Trophoblast cell (in vitro differentiated cells and primary cell): ENCODE measurements at places on chromosomes 1 and 21.

DNA sequence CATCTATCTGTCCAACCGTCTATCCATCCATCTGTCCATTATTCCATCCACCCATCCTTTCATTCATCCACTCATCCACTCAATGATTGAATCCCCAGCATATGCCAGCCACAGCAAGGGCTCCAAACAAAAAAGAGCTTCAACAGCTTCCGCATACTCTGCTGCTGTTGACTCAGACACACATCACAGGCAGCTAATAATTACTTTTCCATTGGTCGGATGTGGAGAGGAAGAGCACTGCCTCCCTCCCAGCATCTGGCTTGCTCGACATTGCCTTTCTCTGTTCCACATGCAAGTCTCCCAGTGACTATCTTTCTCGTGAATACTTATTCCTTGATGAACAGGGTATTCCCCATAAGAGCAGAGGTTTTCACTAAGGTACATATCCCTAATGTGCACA lies 176.5 kb downstream of the HIVEP3 start:
- no peaks in the 10 kb centered on the region for H3K36me3 ChIP-seq
- H3K4me1 ChIP-seq = no peaks in the 10 kb centered on the region
- no peak overlapping the region for H3K4me3 ChIP-seq
- H3K27me3 ChIP-seq = no peaks in the 10 kb centered on the region

DNA sequence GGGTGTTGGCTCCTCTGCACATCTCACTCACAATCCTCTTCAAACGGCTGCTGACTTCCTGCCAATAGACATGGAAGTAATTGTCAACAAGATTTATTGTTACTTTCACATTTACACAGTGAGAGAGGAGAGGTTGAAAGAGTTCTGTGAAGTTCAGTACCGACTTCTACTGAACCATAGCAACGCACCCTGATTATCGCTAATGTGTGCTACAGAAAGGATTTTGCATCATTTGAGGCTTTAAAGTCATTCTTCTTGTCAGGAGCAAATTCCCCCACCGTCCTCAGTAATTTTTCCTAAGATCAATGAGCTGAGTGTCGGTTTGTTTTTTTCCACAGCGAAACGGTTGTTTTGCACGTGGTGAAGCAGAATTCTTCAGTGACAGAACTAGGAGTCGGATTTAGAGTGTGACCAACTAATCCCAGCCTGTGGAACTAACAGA lies 361.0 kb downstream of the ADGRL2 start:
- no peaks in the 10 kb centered on the region for H3K36me3 ChIP-seq
- H3K4me3 ChIP-seq = no peak overlapping the region
- no peaks in the 10 kb centered on the region for H3K4me1 ChIP-seq
- H3K27me3 ChIP-seq = no peaks in the 10 kb centered on the region
- H3K27ac ChIP-seq = no peak overlapping the region
- no peak for DNase-seq

GRCh38 chr1:92994105-92994712 lies 32.9 kb upstream of the DIPK1A start:
- peaks cover 3% of the 10 kb centered on the region for H3K4me1 ChIP-seq
- no peaks in the 10 kb centered on the region for H3K36me3 ChIP-seq
- H3K4me3 ChIP-seq = no peak overlapping the region
- H3K27me3 ChIP-seq = no peaks in the 10 kb centered on the region
- peak; percentile 94 for DNase-seq
- no peak overlapping the region for H3K27ac ChIP-seq

DNA sequence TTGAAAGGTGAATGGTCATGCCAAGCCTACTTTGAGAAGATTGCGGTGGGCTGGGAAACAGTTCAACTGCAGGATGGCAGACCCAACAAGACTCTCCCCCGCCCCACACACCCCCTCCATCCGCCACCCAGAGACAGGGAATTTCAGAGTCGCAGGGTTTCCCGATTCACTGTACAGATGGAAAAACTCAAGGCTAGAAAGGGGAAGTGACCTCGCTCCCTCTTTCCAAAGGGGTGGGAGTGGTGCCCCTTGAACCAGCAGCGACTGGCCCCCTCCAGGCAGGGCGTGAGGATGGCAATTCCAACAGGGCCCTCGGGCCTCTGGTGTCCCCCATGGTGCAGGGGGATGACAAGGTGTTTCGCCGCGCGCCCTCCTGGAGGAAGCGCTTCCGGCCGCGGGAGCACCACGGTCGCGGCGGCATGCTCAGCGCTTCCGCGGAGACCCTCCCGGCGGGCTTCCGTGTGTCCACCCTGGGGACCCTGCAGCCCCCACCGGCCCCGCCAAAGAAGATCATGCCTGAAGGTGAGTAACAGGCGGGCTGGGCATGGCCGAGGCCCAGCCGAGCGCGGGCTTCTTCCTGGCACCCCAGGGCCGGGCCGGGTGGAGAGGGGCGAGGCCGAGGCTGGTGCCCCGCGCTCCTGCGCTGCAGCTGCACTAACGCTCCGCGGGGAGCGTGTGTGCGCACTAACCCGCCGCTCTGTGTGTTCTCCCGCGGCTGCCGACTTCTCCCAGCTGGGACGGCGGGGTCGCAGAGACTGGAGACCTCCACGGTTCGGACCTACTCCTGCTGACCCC lies 10.4 kb downstream of the MYOG start:
- H3K4me1 ChIP-seq = peaks cover 4% of the 10 kb centered on the region
- H3K27ac ChIP-seq = no peak overlapping the region
- no peaks in the 10 kb centered on the region for H3K36me3 ChIP-seq
- no peak for DNase-seq
- peaks cover 21% of the 10 kb centered on the region for H3K27me3 ChIP-seq

DNA sequence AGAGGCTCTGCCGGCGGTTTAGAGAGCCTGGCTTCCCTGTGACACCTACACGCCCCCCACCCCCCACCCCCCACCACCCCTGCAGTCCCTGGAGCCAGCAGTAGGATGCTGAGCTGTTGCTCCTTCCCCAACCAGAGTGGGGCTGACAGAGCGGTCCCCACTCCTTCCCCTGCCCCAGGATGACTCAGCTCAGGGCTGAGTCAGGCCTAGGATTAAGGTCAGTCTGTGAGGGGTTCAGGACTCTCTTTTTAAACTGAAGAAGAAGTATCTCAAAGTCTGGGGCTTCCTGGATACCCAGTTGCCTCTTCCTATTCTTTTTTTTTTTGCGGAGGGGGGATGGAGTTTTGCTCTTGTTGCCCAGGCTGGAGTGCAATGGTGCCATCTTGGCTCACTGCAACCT lies 19.1 kb downstream of the DMBX1 start:
- H3K27ac ChIP-seq = no peak overlapping the region
- H3K27me3 ChIP-seq = no peaks in the 10 kb centered on the region
- no peak for DNase-seq

DNA sequence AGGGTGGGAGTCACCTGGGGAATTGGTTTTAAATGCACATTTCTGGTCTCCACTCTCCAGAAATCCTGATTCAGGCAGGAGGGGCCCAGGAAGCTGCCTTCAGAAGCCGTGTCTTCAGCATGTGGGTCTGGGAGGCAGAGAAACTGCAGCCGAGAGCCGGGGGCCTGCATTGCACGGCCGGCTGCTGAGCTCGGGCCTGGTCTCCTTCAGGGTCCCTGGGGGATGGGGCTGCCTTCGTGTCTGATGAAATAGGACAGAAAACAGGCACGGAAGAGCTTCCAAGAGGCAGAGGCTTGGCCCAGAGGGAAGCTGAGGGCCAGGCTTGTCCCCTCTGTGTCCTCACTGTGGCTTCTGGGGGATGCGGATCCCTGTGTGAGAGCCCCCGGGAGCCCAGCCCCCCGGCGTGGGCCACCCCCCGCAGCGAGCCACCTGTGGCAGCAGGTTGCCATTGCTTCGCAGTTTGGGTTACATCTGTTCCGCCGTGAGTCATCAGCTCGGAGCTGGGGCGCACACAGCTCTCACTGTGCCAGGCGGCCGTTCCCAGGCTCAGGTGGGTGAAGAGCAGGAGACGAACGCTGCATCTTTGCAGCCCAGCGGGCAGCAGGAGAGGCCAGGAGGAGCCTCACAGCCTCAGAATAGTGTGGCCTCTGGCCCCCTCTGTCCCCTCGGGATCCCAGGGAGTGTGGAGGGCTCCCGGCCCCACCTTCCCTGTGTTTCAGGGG lies 72.4 kb downstream of the AJAP1 start:
- DNase-seq = no peak
- H3K36me3 ChIP-seq = no peaks in the 10 kb centered on the region
- H3K4me3 ChIP-seq = no peak overlapping the region
- no peaks in the 10 kb centered on the region for H3K27me3 ChIP-seq
